Stimulated activated CD8-positive, alpha-beta memory T cell treated with anti-CD3 and anti-CD28 coated beads, Interleukin-2, amount 100 ng/mL, for 48 hours (primary cell): ENCODE measurements at places on chromosomes 6 and 20.

GRCh38 chr6:162416831-162417537 is 310.6 kb downstream of the PRKN start:
- no peak for DNase-seq

DNA sequence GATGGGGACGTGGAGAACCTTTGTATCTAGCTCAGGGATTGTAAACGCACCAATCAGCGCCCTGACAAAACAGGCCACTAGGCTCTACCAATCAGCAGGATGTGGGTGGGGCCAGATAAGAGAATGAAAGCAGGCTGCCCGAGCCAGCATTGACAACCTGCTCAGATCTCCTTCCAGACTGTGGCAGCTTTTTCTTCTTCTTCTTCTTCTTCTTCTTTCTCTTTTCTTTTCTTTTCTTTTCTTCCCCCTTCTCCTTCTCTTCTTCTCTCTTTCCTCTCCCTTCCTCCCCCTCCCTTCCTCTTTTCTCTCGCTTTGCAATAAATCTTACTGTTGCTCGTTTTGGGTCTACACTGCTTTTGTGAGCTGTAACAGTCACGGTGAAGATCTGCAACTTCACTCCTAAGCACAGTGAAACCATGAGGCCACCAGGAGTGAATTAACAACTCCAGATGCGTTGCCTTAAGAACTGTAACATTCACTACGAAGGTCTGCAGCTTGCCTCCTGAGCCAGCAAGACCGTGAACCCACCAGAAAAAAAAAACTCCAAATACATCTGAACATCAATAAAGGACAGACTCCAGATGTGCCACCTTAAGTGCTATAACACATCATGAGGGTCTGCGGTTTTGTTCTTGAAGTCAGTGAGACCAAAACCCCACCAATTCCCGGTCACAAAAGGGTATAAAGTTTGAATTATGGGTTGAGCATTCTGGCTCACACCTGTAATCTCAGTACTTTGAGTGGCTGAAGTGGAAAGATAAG is 19.6 kb upstream of the SERPINB1 start:
- DNase-seq: no peak

DNA sequence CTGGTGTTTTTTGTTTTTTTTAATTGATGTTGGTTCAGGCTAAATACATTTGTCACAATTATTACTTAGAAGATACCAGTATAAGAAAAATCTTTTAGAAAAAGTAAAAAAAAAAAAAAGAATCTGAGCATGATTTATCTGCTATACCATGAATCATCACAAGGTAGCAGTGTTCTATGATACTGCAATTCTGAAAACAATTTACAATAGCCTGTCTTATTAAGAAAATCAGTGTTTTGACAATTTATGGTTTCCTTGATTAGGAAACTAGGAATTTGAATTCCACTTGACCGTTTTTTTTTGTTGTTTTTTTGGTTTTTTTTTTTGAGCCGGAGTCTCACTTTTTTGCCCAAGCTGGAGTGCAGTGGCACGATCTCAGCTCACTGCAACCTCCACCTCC is 9.3 kb upstream of the MAK start:
- no peak for DNase-seq

GRCh38 chr6:137002505-137002904 is 42.3 kb downstream of the IL20RA start:
- no peak for DNase-seq

- peak; percentile 41 for DNase-seq
These were observed 26.4 kb downstream of the ARMC2 start for GRCh38 chr6:108874470-108875160.

GRCh38 chr6:15922510-15923250 is 206.2 kb upstream of the MYLIP start:
- no peak for DNase-seq

- no peak for DNase-seq
These were observed 101.9 kb upstream of the MOCS1 start for GRCh38 chr6:40036186-40036585.

DNA sequence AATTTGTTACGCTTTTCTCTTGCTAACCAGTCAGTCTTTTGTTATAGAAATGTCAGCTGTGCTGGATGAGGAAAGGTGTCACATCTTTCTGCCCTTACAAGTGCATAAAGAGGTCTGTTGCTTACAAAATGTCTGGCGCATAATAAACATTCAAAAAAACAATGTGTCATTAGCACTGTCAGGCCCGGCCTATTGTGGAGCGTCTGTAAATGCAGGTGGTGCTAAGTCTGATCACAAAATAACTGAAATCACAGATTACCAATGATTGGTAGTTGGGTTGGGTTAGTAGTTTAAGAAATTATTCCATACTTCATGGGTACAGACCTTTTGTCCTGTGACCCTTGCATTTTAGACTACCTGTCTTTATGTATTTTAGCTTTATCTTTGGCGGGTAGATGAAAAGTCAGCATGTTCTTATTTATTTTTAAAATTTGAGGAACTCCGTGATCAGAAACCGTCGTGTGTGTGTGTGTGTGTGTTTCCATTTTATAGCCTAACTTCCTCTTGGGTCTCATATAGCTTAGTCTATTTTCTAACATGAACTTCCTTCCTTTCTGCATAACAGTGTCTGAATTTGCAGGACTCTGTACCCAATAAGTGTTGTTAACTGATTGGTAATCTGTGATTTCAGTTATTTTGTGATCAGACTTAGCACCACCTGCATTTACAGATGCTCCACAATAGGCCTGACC is 88.1 kb upstream of the IFNGR1 start:
- DNase-seq: no peak
